ENCODE measurements at places on chromosomes 13 and 19.
A peak's percentile ranks its signal among the peaks of the same experiment; 100 is the strongest.

- DNase-seq: no peak
Measured at GRCh38 chr13:35718084-35718483, 241.6 kb upstream of the MAB21L1 start.

DNA sequence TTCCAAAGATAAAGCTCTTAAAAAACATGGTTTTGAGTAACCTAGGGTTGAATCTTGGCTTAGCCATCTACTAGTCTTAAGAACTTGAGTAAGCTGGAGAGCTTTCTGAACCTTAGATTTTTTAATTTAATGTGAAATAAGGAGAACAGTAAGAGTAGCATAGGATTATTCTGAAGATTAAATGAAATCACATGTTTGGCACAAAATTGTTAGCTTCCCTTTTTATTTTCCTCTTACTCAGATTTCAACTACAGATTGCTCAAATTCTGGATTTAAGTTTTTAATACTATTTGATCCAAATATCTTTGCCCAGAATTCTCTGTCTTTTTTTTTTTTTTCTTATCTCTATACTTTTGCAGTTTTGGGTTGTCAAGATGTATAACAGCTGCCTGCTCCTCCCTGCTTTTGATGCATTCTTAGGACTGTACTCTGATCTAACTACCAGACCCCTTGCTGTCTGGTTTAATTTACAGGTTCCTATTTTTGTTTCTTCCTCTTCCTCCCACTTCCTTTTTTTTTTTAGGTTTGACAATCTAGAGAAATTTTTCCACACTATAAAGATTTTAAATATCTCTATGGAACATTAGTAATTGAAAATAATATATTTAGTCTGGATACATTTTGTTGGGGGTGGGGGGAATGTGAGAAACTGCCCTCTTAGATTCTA is 12.3 kb downstream of the POMP start:
- no peak for DNase-seq

DNA sequence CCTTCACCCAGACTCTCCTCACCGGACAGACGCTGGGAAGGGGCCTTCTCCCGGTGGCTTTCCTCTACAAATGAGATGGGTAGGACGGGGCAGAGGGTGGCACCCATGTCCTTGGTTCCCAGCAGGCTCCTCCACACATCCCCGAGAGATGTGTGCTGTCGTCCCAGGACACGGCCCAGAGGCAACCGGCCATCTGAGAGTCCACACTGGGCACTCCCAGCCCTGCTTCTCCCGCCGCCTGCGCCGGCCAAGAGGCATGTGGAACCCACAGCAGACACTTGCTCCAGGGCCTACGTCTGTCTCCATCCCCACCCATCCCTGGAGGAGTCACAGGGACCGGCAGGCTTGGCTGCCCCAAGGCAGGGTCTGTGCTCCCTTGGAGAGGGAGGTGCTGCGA is 179.9 kb downstream of the KDM4B start:
- no peak for DNase-seq

DNA sequence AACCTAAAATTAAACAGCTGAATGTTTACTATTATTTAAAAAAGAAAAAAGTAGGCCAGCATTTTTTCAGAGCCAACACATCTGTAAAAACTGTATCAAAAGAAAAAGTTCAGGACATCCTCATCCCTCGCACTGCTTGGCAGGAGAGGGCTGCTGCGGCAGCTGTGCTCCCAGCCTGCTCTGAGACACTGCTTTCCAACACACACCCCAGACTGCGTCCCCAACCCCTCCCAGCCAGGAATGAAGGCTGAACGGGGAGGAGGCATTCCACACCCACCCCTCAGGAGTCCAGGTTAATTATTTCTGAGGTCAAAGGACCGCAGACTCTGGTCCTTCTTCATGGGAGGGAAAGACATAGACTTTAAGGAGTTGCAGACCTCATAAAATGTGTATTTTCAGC is 43.1 kb downstream of the COL4A1 start:
- DNase-seq: no peak

- no peak for DNase-seq
Measured at GRCh38 chr19:6226012-6226411, 53.8 kb downstream of the MLLT1 start.

DNA sequence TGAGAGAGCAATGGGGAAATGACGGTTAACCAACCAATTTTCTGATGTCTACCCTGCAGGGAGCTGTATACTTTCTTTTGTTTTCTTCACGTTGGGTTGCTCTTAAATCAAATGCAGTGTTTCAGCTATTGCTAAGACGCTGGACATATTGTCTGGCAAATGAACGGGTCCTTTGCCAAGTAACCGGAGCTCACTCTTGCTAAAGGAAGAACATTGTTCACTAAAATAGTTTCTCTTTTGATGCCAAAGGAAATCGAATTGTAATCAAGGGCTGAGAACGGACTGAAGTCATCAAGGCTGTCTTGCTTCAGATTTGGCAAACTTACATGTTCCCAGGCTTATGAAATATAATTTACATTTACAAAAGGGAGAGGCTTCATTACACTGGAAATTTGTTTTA is 142.3 kb upstream of the ARGLU1 start:
- DNase-seq: no peak

DNA sequence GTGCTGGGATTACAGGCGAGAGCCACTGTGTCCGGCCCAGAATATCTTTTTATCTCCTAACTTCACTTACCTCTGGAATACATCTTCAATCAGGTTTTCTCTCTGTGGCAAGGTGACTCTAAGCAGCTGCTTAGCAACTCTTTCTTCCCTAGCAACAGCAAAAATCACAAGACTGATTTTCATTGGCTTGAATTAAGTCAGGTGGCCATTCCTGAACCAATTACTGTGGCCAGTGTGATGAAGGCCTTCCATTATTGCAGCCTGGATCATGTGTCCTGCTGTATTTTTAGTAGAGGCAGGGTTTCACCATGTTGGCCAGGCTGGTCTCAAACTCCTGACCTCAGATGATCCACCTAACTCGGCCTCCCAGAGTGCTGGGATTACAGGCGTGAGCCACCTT is 9.0 kb upstream of the LTBP4 start:
- DNase-seq: peak; percentile 19

- no peak for DNase-seq
Measured at GRCh38 chr13:41558781-41559560, 101.6 kb downstream of the RGCC start.

- DNase-seq: no peak
Measured at GRCh38 chr19:3276341-3276799, 51.9 kb downstream of the CELF5 start.

DNA sequence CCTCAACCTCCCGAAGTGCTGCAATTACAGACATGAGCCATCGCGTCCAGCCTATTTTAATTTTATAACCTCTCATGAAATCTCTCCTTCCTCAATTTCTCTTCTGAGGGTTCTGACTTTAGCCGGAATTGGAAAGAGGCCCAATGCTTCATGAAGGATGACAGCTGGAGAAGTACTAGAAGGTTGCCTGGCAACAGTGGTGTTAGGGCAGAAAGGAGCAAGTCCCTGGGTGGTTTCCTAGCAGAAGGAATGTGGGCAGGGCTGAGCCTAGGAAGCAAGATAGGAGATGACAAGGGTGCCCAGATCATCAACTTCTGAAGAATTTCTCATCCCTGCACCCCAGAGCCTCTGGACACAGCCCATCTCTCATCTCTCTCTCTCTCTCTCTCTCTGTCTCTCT is 25.8 kb downstream of the CACNG6 start:
- no peak for DNase-seq

- DNase-seq: no peak
Measured at GRCh38 chr13:23616228-23616627, 46.0 kb downstream of the TNFRSF19 start.

GRCh38 chr13:88103824-88104223 is 432.7 kb downstream of the SLITRK5 start:
- no peak for DNase-seq

GRCh38 chr13:99228737-99229691 is 28.4 kb downstream of the UBAC2 start:
- no peak for DNase-seq

GRCh38 chr13:28753946-28754345 is 35.2 kb upstream of the SLC46A3 start:
- DNase-seq: no peak

DNA sequence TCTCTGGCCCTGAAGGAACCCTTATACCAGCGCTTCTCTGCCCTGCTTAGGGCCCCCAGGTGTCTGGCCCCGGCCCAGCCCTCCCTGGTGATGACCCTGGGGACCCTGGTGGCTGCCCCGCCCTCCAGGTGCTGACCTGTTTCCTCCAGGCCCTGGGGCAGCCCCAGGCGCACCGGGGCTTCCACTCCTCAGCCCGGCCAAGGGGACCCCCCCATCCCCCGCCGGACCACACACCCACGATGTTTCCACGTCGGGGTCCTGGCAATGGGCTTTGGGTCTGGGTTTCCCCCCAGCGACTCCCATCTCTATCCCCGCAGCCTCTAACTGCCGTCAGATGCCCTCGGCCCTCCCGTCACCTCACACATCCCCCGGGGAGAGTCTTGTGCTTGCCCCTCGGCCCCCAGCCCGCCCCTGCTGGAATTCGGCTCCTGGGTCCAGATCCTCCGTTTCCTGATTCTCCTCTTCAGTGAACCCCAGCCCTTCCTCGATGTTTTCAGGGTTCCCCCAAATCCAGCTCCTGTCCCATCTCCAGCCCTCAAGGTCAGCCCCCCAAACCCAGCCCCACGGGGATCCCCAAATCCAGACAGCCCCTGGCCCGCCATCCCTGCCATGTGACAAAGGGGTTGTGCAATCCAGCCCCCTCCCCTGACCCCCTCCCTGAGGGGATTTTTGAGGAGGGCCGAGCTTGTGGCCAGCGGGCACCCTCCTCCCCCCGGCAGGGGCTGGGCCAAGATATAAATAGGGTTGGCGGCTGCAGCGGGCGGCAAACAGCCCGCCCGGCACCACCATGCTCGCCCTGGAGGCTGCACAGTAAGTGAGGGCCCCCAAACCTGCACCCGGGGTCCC is at the start of gene SPIB:
SPIB (plus strand) TSS at position 763 of the 846 bp plus-strand sequence; CDS start at position 788, 25 bp downstream.
- no peak for DNase-seq

DNA sequence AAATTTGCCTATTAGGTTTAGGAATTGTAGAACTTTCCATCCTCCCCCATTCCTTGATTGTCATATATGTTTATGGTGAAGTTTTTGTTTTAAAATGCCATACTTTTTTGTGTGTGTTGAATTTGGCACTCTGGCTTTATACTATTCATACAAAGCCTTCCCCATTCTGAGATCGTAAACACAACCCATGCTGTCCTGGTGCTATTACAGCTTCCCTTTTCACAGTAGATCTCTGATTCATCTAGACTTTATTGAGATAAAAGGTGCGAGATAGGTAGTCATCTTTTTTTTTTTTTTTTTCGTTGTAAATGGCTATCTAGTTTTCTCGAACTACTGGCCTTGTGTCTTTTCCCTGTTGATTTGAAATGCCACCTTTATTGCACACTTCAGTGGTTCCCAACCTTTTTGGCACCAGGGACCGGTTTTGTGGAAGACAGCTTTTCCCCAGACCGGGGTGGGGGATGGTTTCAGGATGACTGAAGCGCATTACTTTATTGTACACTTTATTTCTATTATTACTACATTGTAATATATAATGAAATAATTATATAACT is 94.6 kb downstream of the LRCH1 start:
- no peak for DNase-seq

DNA sequence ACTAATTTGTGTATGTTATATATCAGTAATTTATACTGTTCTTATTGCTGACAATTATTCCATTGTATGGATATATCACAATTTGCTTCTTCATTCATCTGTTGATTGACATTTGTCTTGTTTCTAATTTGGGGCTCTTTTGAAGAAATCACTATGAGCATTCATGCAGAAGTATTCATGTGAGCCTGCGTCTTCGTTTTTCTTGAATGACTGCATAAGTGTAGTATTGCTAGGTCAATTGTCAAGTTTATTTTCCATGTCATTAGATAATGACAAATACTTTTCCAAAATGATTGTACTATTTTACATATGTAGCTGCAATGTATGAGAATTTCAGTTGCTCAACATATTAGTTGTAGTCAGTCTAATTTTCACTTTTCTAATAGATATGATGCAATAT is 1796.9 kb downstream of the SLITRK5 start:
- DNase-seq: no peak

DNA sequence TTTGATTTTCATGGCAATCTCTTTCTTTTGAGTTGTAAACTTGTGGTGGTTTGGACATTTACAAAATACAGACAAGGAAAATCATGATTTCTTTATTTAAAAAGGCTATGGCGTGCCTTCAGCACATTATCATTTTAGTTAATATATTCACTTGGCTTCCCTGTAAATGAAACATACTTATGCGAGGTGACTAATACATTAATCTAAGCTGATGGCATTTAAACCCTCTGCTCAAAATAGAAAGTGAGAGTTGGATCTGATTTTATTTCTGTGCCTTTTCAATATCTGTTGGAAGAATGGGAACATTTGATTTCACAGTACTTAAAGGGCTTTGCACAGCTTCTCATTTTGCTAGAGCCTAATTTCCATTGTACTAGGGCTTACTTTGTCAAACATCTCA is 289.8 kb downstream of the MTUS2 start:
- DNase-seq: no peak

DNA sequence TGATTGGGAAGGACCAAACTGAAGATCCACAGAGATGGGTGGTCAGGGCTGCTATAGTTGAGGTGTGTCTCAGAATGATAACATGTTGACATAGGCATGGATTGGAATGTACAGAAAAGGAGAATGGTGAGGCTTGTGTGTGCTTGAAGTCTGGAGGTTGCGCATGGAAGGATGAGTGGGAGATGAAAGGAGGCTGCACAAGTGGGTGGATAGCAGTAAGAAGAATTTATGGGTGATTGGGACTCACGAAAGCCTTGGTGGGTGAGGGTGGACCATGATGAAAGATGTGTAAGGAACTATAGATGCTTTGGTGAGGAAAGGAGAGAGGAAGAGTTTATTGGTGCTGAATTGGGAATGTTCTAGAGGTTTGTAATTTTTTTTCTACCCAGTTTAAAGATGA is 1287.7 kb downstream of the UQCRFS1 start:
- no peak for DNase-seq

GRCh38 chr13:33103457-33103856 is 87.2 kb downstream of the KL start:
- no peak for DNase-seq

- DNase-seq: no peak
Measured at GRCh38 chr13:88153353-88153752, 482.2 kb downstream of the SLITRK5 start.

GRCh38 chr13:100753376-100753775 is 78.8 kb upstream of the TMTC4 start:
- DNase-seq: no peak

GRCh38 chr19:18672606-18673337 is 10.7 kb upstream of the CRTC1 start:
- DNase-seq: no peak

DNA sequence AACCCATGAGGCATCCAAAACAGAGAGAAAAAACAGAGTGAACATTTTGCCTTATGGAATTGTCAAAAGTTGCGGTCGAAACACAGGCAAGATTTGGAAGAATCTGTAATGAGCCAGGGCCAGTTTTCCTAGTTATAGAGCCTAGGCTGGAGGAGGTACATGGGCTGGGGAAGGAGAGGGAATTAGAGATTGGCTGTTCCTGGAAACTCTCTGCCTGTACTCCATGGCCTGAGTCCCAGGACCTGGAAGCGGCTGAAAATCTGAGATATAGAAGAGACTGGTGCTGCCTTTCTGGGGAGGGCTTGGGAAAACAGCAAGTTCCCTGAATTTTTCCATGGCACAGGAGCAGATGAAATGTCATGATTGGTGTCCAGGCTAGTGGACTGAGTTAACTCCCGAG is 122.8 kb upstream of the KLF12 start:
- DNase-seq: no peak
